ENCODE measurements at places on chromosomes 2 and 18.

DNA sequence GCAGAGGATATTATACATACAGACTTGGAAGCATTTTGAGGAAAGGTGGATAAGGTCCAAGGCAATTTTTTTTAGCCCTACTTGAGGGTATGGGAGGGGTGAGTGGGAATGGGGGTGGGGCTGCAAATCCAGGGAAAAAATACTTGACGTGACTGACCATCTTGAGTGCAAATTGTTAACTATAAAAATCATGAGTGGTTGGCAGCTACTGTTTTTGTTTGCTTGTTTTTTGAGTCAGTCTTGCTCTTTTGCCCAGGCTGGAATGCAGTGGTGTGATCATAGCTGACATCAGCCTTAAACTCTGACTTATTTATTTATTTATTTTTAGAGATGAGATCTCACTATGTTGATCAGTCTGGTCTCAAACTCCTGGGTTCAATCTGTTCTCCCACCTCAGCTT lies 458.8 kb downstream of the PIK3C3 start:
- no peak for DNase-seq

GRCh38 chr2:85663594-85664565 lies 4.1 kb downstream of the SFTPB start:
- no peak for DNase-seq

DNA sequence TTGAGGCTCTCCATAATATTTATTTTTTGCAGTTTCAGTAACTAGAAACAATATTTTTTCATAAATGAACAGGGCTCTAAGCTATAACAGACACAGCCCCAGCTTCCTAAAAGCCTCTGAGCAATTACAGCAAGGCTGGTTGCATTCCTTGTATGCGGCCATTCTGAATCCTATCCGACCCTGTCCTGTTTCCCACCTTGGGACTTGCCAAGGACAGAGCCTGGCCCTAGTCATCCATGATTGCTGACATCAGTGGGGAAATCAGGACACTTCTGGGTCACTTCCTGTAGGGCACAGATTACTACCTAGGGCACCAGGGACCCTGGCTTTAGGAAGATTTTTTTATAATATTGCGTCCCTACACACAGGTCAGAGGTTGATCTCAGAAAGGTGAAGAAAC lies 5.5 kb downstream of the TMEM177 start:
- DNase-seq: no peak

DNA sequence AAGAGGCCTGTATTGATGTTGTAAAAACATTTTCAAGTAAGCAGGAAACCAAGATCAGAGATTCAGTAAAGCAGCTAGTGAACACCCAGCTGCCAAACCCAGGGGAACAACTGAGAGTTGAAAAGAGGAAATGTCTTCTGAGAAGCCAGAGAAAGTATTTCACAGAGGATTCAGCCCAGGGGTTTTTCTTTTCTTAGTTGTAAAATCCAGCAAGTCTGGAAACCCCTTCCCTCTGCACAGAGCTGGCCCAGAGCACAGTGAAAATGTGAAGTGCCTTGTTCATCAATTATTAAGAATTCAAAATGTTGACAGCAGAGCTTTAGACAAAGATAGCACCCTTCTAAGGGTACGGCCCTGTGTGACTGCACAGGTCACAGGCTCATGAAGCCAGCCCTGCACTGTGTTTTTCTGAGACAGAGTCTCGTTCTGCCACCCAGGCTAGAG lies 28.4 kb downstream of the AFF3 start:
- peak; percentile 38 for DNase-seq

DNA sequence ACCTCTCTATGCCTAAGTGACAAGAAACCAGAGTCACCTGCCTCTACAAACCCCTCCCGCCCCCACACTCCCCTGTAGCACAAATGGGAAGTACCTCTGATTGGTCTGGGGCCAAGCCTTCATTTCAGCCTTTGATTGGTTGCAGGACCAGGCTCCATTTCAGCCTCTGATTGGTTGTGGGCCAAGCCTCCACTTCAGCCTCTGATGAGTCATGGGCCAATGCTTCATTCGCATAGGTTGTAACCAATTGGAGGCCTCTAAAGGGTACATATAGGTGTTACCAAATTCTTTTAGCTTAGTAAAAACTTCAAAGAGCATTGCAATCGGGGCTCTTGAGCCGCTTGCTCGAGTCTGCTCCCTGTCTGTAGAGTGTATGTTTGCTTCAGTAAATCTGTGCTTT lies 25.0 kb downstream of the CCDC102B start:
- DNase-seq: no peak

- no peak for DNase-seq
These were observed 3.7 kb downstream of the PLEK start for GRCh38 chr2:68368654-68369336.

DNA sequence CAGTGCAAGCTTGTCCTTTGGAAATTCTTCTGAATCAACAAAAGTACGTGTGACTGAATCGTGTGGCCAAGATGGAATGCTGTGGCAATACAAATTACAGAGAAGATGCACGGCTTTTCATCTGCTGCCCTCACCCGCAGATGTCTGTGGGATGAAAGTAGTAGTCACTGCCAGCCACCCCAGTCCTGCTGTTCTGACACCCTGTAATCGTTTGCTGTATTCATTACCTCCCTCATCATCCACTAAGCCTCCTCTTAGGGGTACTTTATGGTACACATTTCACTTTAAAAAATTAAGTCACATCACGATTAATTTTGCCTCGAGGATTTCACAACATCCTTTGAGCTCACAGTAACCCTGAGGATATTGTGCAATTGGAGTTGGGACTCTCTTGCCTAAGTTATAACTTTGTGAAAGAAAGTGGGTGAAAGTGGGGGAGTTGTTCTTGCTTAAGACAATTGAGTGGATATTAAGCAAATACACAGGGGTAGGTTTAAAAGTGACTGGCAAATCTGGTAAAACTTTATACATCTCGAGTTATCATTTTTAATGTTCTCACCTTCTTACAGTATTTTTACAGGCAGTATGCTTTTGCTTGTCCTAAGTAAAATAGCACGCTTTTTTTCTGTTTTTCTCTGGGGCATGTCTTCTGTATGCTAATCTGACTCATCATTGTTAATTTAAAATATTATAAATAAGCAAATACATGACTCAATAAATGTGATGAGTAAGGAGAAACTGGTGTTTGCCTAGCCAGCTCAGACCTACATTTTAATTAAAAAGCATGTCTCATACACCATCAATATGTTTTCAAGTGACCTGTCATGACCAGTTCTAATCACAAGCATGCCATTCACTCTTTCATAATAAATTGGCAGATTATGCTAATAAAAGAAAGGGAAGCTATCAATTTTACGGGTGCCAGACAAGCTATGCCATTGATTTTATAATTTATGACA lies 680.9 kb downstream of the IRS1 start:
- DNase-seq: no peak

DNA sequence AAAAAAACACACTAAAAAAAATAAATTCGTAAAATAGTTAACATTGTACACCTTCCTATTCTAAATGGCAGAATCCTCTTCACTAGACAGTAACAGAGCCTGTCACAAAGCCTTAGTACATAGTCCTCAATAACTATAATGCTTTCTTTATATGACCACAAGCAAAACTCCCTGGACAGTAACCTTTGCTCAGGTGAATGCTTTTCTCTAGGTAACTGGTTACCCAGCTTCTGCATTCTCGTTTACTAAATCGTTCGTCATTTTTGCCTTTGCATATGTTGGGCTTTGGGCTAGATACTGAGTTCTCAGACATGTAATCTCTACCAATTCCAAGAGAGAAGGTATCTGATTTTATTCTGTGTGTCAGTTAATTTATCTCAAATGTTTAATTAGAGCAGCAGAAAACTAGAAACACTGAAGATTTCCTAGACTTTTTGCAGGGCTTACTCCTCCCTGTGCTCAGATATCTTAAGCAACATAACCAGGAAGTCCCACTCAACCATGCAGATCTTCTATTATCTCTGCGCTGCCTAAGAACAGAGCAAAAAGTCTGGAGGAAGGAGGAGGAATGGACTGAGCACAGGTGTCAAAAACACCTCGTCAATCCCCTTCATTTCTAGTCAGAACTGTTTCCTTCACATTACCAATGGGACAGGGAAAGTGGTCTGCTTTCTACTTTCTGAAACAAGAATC lies 247.7 kb downstream of the SOCS6 start:
- no peak for DNase-seq

GRCh38 chr18:23835091-23835490 lies 145.8 kb downstream of the LAMA3 start:
- no peak for DNase-seq

GRCh38 chr2:40550085-40550484 lies 98.2 kb upstream of the SLC8A1 start:
- no peak for DNase-seq

DNA sequence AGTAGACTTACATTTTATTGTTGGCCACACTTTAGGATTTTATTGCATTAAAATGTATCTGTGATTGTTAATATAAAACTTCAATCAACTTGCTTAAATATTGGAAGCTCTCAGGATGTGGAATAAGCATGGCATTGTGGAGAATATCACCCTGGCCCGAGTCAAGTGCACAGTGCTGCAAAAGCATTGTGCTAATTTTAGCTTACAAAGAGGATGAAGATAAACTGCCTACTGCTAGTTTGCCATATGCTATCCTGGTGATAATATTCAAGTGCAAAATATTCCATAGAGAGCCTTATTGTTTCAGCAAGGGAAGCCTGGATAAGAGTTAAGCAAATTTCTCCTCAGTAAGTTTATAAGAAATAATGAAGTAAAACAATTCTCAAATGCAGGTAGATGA lies 54.5 kb downstream of the MEIS1 start:
- no peak for DNase-seq

DNA sequence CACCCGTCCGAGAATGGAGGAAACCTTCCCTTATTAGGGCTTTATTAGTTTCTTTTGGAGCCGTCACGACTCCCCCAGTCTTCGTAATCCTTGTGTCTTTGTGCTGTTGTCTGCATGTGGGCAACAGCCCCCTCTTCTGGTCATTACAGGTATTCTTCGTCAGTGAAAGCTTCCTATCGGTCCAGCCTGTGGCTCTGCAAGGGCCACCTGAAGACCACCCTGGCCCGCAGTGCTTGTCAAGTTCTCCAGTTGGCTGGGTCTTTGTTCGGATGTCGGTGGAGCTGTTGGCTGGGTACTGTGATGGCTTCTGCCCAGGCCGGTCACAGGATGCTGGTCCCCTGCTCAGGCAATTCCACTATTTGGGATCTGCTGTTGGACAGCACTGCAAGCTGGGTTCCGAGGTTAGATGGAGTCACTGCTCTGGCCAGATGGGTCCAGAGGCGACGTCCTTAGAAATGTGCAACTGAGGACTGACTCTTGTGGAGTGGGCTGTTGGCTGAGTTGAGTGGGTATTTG lies 19.2 kb downstream of the E2F6 start:
- DNase-seq: peak; percentile 62

DNA sequence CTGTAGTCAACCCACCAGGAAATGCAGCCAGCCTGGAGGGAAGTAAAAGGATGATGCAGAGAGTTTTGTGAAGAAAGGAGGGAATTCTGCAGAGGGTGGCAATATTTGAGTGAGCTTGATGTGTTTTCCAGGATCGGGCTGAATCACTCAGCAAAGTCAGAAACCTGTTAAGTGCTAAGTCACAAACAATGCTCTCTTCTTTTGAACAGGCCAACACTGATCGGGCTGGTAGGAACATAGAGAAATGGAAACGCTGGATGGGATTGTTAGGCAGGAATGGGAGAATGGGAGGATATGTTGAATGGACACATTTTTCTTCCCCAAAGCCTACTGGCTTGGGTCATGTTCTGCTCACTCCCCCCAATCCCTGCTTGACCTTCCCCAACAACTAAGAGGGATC lies 36.6 kb downstream of the KCNS3 start:
- no peak for DNase-seq

DNA sequence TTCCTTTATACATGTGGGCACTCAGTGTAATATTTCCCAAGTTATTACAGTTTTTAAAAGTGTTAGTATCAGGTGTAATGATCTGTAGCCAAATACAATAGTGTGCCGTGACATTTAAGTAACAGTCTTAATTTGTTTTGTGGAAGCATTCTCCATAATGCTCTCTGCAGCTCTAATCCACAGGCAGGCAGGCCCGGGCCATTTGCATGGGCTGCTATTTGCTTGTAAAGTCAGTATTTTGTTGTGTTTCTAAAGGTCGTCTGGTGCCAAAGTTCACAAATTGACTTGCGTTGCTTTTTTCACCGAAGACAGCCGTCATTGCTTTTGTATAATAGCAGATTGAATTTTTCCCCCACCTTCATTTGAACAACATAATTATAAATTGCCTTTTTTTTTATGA lies 153.0 kb downstream of the GBX2 start:
- DNase-seq: no peak

DNA sequence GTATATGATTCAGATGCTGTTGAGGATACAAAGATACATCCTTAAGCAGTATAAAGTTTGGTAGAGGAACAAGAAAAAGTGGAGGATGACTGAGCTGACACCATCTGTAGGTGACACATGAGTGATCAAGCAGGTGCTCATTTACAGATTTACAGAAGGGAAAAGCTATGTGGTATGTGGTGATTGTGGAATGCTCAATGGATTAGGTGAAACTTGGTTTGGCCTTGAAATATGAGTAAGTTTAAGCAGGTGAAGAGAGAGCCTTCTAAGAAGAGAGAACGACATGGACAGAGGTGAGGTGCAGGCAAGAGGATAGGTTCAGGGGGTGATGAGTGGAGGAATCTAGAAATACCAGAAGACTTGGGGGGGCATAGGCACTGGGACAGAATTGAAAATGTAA lies 5.9 kb downstream of the ASXL3 start:
- no peak for DNase-seq

DNA sequence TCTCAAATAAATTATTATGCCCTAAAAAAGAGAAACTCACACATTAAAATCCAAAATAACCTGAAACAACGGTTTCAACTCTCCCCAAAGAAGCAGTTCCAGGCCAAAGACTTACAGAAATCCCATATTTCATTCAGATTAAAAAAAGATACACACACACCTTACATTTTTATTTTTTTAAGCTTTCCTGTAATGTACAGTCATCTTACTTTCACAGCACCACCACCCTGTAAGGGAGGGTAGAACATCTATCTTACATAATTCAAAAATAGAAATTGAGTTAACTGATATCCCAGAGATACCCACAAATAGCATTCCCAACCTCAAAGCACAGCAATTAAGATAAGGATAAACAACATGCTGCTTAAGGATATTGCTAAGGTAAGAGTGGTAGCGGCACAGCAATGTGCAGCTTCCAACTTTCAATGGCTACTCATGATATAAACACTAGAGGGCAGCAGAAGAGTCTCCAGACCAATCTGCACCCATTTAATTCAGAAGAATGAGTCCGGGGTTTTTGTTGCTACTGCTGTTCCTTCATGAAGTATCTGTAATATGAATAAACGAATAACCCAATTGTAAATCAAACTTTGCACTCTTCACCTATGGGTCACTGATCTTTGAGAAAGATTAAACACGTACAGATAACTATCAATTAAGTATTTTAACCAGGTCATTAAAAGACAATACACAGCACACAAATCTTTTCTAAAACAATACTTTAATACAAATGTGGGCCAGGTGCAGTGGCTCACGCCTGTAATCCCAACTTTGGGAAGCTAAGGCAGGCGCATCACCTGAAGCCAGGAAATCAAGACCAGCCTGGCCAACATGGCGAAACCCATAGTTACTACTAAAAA lies 11.3 kb downstream of the GFPT1 start:
- no peak for DNase-seq
